Stimulated activated CD8-positive, alpha-beta memory T cell treated with anti-CD3 and anti-CD28 coated beads, Interleukin-4, amount 100 ng/mL, for 4 hours (primary cell): ENCODE measurements at places on chromosomes 2 and 18.

DNA sequence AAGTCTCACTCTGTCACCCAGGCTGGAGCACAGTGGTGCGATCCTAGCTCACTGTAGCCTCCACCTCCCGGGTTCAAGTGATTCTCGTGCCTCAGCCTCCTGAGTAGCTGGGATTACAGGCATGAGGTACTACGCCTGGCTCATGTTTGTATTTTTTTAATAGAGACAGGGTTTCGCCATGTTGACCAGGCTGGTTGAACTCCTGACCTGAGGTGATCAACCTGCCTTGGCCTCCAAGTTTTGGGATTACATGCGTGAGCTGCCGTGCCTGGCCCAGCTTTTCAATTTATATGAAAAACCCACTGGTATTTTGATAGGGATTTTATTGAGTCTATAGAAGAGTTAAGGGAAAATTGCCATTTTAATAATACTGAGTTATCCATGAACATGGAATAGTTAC is 63.3 kb downstream of the XRCC5 start:
- no peak for DNase-seq

DNA sequence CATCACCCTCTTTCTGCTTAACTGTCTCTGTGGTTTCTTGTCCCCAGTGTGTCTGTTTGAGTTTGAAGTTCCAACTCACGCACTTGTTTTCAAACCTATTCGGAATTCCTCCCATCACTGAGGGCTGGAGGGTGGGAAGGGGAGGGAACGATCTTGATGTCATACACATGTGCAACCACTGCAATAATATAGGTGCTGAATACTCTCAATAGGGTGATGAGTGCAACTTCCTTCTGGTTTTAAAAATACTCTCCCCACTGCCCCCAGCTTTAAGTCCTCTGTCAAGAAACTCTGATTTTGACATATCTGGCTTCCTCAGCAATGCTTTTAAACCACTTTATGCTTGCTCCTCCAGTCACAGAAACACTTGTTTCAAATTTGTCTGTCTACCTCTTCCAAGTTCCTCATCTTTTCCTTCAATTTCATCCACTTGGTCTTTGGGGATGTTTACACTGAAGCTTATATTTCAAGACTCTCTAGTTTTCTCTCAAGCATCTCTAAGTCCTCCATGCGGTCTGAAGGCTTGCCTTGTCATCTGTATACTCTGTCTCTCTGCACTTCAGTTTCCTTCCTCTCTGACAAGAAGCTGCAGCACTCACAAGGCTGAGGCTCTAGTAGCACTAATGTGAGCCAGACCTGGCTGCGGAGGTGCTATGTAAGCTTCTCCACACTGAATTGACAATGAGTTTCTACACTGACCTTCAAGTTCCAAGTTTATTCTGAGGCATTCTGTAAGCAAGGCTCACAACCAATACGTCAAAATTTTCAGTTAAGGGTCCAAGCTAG is 422.3 kb downstream of the ZEB2 start:
- DNase-seq = no peak

- DNase-seq = no peak
Observed at GRCh38 chr2:222477962-222478608, 53.7 kb downstream of the SGPP2 start.

DNA sequence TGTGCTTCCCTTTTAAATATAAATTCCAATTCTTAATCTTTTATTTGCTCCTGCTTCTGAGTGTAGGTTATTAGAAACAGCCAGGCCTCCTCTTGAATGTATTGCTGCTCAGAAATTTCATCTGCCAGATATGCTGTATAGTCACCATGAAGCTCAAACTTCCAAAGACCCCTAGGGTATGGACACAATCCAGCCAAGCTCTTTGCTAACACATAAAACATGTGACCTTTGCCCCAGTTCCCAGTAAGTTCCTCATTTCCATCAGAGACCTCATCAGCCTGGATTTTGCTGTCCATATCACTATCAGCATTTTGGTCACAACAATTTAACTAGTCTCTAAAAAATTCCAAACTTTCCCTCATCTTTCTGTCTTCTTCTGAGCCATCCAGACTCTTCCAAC is 75.2 kb downstream of the MAP2 start:
- DNase-seq = no peak

GRCh38 chr18:46264255-46264654 is 160.1 kb downstream of the HAUS1 start:
- no peak for DNase-seq

- DNase-seq = no peak
Observed at GRCh38 chr2:88429929-88430328, 22.6 kb downstream of the FOXI3 start.

DNA sequence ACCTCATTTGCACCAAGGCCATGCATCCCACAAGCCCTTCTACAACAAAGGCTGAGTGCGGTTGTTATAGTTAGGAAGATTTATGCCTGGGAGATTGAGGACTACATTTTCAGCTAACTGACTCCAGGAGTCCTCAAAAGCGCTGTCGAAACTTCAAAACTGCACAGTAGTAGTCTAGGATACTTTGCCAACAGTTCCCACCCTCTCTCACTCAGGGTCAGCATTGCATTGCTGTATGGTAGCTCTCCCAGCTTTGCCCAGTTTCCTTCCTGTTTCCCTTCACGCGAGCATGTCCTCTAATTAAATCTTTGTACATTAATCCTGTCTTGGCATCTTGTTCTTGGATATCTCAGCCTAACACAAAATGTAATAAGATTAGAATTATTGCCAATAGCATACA is 420.6 kb upstream of the UBE2E3 start:
- no peak for DNase-seq

GRCh38 chr2:156077041-156077742 is 255.3 kb downstream of the NR4A2 start:
- DNase-seq = no peak

- no peak for DNase-seq
Observed at GRCh38 chr2:145760781-145761649, 1241.1 kb upstream of the ZEB2 start.

GRCh38 chr2:65992198-65992554 is 442.7 kb upstream of the MEIS1 start:
- DNase-seq = no peak

DNA sequence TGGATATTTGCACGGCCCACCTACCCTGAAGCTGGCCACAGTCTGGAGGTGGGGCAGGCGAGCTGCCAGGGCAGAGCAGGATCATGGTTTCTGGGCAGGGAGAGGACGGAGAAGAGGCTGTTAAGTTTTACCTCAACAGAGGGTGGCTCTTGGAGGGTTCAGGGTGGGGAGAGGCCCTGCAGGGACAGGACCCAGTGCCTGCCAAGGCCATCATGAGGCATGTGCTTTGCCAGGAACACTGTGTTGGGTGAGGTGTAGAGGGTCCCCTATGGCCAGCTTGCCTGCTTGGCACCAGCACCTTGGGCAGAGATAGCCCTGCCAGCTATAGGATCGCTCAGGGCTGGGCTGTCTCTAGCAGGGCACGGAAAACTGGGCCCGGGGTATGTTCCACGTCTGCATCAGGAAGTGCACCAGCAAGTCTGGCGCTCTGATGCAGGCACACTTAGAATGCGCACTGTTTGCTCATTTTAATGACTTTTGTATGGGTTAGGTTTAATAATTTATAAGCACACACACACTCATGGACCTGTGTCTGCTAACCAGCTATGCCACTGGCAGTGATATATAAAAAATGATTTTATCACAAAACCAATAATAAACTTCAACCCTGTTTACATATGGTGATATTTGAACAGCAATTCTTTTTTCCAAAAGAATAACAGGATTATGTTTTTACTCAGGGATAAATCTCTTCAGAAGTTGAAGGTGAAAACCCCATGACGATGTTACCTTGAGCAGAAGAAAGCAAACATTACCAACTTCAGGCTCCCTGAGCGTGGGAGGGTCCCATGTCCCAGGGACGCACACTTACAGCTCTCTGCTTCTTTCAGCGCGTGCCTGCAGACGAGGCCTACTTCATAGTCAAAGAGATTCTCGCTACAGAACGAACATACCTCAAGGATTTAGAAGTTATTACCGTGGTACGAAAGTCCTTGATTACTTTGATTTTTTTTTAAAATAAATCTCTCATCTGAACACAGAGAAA is 46.4 kb downstream of the STK25 start:
- no peak for DNase-seq

- no peak for DNase-seq
Observed at GRCh38 chr2:238382381-238382781, 44.3 kb upstream of the ASB1 start.

- no peak for DNase-seq
Observed at GRCh38 chr18:76615065-76615733, 120.2 kb upstream of the ZNF516 start.

DNA sequence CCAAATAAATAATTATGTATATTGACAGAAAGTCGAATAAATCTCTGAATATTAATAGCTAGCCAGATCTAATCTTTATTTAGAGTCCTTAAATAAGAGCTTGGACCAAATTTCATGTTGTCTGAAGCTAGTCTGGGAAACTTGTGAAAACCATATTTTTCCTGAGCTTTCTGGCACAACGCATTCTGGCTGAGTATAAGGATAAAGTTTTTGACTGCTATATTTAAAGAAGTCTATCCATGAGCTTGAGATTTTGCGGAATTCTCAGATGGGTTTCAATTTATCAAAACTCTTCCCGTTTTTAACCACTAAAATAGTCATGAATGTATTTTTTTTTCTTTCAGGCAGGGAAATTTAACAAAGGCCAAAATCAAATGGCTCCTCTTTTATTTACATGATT is 23.8 kb downstream of the FAP start:
- no peak for DNase-seq

GRCh38 chr2:11068856-11069526 is 86.3 kb upstream of the SLC66A3 start:
- DNase-seq = no peak

- DNase-seq = no peak
Observed at GRCh38 chr18:59814891-59815290, 84.9 kb upstream of the PMAIP1 start.

- no peak for DNase-seq
Observed at GRCh38 chr18:12518326-12518725, 110.6 kb downstream of the PRELID3A start.

- no peak for DNase-seq
Observed at GRCh38 chr2:122237450-122237849, 482.0 kb downstream of the TSN start.

GRCh38 chr2:190599073-190599472 is 49.8 kb upstream of the NAB1 start:
- no peak for DNase-seq

DNA sequence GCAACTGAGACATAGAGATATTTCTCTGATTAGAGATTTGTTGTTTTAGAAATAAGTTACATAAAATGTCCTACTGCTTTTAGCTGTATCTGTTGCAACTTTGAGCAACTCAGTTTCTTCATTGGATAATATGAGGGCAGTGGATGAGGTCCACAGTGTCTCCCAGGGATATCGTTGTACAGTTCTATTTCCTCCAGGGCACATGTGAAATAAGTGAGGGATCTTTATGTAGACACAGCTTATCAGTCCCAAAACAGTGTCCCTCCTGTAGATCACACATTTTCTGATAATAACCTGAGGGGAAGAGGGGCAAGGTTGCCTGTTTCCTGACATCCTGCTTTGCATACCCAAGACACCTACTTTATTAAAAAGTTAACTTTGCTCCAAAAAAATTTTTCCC is 1231.2 kb upstream of the ZEB2 start:
- no peak for DNase-seq

DNA sequence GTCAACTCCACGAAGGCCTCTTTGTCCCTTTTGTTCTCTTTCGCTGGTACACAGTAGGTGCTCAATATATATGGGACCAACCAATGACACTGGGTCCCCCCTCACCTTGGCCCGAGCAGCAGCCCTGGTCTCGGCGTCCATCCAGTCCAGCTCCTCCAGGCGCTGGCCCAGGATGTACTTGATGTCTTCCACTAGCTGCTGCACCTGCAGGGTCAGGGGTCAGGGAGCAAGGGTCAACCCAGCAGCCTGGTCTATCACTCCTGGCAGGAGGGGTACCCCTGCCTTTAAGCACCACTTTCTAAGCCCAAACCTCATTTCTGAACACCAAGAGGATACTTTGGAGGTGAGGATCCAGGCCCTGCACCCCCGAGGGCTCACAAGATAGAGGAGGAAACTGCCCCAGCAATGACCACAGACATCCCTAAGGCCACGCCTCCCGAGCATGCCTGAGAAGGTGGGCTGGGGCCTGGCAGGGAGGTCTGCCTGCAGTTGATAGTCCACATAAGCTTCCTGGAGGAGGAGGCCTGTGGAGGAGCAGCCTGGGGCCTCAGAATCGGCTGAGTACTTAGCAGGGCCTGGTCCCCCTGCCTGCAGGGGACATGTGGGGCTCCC is 4.2 kb downstream of the ECEL1 start:
- no peak for DNase-seq

DNA sequence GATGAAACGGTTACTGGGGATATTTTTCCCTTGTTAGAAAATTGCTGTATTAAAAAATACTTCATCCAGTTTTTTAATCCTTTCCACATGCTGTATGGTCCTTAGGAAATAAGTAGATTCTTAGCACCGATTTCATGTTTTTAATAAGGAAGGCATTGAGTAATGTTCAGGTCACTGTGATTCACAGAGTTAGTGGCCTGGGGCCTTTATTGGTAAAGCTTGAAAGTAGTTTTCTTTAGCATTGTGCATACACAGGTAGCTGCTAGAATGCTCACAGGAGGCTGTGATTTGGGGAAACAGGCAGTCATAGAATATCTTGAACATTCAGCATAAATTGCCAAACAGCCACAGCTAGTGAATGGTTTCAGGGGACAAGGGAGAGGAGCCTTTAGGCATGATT is 79.8 kb downstream of the XRCC5 start:
- DNase-seq = no peak

DNA sequence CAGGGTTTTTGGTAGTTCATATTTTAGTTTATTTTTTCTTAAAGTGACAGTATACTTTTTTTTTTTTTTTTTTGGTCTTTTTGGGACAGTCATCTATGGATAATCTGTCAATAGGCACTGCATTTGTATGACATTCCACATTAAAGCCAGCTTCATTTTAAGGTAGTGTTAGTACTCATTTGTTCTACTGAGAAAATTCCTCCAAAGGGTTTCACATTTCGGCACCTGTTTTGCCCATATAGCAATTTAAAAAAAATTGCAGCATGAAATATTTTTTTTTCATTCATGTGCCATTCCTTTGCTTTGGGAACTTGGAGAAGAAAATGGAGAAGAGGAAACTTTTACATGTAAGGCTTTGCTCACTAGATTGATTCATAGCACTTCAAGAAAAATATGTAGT is 276.3 kb upstream of the TCF4 start:
- DNase-seq = no peak

- DNase-seq = no peak
Observed at GRCh38 chr18:22465859-22466457, 48.2 kb upstream of the CTAGE1 start.

DNA sequence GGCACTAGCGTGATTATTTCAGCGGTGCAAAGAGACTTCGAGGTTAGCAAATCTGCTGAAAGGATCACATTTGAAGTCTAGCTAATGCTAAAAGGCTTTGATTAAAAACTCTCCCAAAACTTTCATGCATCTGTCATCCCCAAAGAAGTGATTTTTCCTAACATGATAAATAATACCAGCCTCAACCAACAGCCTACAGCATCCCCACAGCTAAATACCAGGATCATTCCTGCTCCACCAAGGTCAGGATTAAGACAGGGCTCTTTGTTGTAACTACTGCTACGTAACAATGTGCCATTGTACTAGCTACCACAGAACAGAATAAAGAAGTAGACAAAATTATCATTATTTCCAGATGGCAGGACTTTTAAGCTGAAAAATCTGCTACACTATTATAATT is 1.6 kb downstream of the OR6B3 start:
- no peak for DNase-seq

- DNase-seq = no peak
Observed at GRCh38 chr2:42125841-42126594, 43.1 kb upstream of the EML4 start.
